ENCODE measurements at places on chromosomes 12 and 14. TPM values are rescaled to one million over a fixed set of nuclear protein-coding genes. Genes with fewer than 3 reads are reported as not detected.

Gene TPH2
- not detected for total RNA-seq

Gene FAM186B
- 0.14 TPM for total RNA-seq

Gene GALNT16
- total RNA-seq, result 1.3 TPM

Gene SERPINA10
- not detected for total RNA-seq

Gene PPP1R1A
- total RNA-seq, result not detected

Gene DPY19L2
- total RNA-seq, result 1.3 TPM

Gene SLC8A3
- 0.29 TPM for total RNA-seq

Gene ZFYVE26
- total RNA-seq, result 42.5 TPM

Gene PROX2
- not detected for total RNA-seq

Gene TNS2
- 33.7 TPM for total RNA-seq

Gene TMCC3
- total RNA-seq, result 14.9 TPM

Gene GPR162
- 1.1 TPM for total RNA-seq

Gene HELB
- total RNA-seq, result 3.4 TPM

Gene COCH
- total RNA-seq, result 4.0 TPM

Gene OR4N2
- total RNA-seq, result not detected

Gene CNTN1
- 0.43 TPM for total RNA-seq

Gene P3H3
- 83.3 TPM for total RNA-seq

Gene C3AR1
- total RNA-seq, result 1.1 TPM

Gene ACOT6
- total RNA-seq, result not detected

Gene AKAP6
- 4.7 TPM for total RNA-seq

Gene TCL1B
- not detected for total RNA-seq

Gene GZMH
- total RNA-seq, result not detected

Gene LRR1
- total RNA-seq, result 5.5 TPM

Gene RIMBP2
- not detected for total RNA-seq

Gene CMKLR1
- 7.4 TPM for total RNA-seq

Gene A2M
- 10.2 TPM for total RNA-seq

Gene OAS2
- 5.0 TPM for total RNA-seq

Gene MYRFL
- total RNA-seq, result not detected

Gene INHBC
- not detected for total RNA-seq

Gene ITGA5
- total RNA-seq, result 790 TPM

Gene ZNF268
- 22.3 TPM for total RNA-seq

Gene GPR135
- 4.2 TPM for total RNA-seq

Gene RNASE1
- 0.43 TPM for total RNA-seq

Gene RNASE7
- total RNA-seq, result not detected

Gene FAM90A1
- 0.14 TPM for total RNA-seq

Gene MSRB3
- 28.9 TPM for total RNA-seq

Gene BCL2L14
- not detected for total RNA-seq

Gene FOXG1
- under 0.01 TPM for total RNA-seq

Gene BCAT1
- total RNA-seq, result 318 TPM

Gene RFLNA
- 3.1 TPM for total RNA-seq

Gene LETMD1
- 28.6 TPM for total RNA-seq

Gene TDRD9
- total RNA-seq, result 0.86 TPM

Gene ANKRD33
- total RNA-seq, result not detected

Gene LMNTD1
- not detected for total RNA-seq

Gene PMCH
- total RNA-seq, result not detected

Gene CCDC196
- total RNA-seq, result not detected

Gene HNF1A
- total RNA-seq, result not detected

Gene TSPAN8
- not detected for total RNA-seq

Gene SLC39A5
- total RNA-seq, result not detected

Gene FANCM
- total RNA-seq, result 2.2 TPM

Gene LRIG3
- total RNA-seq, result 15.3 TPM

Gene OTUB2
- total RNA-seq, result 0.66 TPM

Gene GLIPR1L1
- not detected for total RNA-seq

Gene GPR137C
- 0.43 TPM for total RNA-seq

Measured in placental pericyte (primary cell).